IPS DF 19.7 (cell line): ENCODE measurements at places on chromosomes 1 and 21.

DNA sequence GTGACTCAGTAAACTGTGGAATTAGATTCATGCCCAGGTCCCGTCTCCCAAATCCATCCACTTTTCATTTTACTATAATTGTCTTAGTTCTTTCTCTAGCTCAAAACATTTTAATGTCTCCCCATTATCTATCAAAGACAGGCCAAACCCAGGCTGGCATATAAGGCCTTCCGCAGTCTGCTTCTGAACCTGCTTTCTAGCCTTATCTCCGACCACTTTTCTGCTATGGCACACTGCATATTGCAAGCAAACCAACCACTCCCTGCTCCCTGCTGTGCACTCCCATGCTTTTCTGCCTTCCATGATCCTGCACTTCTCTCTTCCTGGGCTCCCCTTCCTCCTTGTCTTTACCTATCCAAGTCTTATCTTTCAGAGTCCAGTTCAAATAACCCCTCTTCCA, 17.3 kb upstream of the PIGM start:
- DNase-seq = no peak

GRCh38 chr1:206668351-206668750, 16.4 kb upstream of the MAPKAPK2 start:
- no peak for DNase-seq

DNA sequence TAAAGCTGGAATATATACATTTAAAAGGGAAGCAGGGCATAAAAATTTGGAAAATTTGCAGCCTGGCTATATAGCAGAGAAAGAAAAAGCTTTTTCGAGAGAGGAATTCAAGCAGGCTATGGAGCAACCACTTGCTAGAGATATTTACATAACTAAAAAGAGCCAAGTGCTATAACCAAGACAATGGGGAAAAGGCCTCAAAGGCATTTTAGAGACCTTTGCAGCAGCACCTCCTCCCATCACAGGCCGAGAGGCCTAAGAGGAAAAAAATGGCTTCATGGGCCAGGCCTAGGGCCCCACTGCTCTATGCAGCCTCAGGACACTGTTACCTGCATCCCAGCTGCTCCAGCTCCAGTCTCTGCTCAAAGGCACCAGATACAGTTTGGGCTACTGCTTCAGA, 37.0 kb downstream of the CAPN9 start:
- DNase-seq = no peak

- no peak for DNase-seq
These were observed 8.9 kb downstream of the MRTO4 start for GRCh38 chr1:19260211-19261138.

DNA sequence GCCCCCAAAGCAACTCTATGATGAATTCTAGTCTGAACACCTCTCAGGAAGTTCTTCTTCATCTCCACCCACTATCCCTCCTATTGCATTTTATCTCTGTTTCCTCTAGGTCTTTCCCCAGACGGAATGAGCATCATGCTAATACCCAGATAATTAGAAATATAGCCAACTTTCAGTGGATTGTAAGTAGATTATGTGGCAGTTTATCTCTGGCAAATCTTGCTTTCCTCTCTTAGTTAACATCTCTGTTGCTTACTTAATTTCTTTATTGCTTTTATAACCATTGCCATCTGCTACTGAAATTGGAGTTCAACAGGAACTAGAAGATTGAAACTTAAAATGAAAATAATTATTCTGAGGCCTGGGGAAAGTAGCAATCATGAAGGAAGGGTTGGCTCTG, 378.6 kb downstream of the RPS6KC1 start:
- DNase-seq = no peak

DNA sequence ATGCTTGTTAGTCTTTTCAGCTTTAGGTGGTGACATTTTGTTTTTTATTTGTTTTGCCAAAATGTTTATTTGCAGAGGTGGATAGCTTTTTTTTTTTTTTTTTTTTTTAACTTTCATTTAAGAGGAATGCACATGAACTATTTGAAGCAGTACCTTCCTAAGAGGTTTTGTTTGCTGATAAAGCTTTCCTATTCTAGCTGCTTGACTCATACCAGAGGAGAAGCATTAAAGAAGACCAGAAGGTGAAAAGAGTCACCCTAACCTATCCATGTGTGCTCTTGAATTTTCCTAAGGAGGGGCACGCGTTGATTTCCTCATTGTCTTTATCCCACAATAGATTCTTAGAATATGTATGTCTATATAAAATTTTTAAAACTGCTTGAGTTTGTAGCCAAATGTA, 57.7 kb downstream of the PRDM2 start:
- DNase-seq = no peak

DNA sequence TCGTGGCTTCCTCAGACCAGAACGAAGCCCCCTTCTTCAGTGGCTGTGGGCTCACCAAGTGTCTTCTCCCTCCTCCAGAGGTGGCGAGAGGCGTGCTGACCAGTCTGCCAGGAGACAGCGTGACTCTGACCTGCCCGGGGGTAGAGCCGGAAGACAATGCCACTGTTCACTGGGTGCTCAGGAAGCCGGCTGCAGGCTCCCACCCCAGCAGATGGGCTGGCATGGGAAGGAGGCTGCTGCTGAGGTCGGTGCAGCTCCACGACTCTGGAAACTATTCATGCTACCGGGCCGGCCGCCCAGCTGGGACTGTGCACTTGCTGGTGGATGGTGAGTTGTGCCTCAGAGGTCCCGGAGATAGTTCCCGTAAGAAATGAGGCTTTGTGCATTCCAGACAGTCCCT, 24.0 kb downstream of the IL6R start:
- no peak for DNase-seq

DNA sequence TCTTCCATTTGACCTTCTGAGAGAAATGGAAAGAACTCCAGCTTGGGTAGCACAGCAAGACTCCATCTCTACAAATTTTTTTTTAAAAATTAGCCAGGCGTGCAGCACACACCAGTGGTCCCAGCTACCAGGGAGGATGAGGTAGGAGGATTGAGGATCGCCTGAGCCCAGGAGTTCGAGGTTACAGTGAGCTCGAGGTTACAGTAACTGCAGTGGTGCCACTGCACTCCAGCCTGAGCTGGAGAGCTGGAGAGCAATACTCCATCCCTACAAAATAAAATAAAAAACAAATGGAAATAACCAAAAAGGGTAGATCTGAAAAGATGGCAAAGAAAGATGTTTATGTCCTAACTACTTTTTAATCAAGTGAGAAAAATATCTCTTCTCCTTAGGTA, 14.5 kb downstream of the POGZ start:
- no peak for DNase-seq

- DNase-seq = no peak
These were observed 4.0 kb upstream of the GPR3 start for GRCh38 chr1:27388337-27389005.

GRCh38 chr1:70327306-70328076, 27.0 kb downstream of the ANKRD13C start:
- no peak for DNase-seq

GRCh38 chr1:73813236-73813635, 384.7 kb downstream of the LRRIQ3 start:
- DNase-seq = no peak

GRCh38 chr1:235843461-235843961, 23.2 kb downstream of the LYST start:
- no peak for DNase-seq

GRCh38 chr21:41768437-41769042, 1.7 kb upstream of the RIPK4 start:
- DNase-seq = no peak

- peak; percentile 30 for DNase-seq
These were observed 228.1 kb downstream of the AKT3 start for GRCh38 chr1:243621973-243622372.

DNA sequence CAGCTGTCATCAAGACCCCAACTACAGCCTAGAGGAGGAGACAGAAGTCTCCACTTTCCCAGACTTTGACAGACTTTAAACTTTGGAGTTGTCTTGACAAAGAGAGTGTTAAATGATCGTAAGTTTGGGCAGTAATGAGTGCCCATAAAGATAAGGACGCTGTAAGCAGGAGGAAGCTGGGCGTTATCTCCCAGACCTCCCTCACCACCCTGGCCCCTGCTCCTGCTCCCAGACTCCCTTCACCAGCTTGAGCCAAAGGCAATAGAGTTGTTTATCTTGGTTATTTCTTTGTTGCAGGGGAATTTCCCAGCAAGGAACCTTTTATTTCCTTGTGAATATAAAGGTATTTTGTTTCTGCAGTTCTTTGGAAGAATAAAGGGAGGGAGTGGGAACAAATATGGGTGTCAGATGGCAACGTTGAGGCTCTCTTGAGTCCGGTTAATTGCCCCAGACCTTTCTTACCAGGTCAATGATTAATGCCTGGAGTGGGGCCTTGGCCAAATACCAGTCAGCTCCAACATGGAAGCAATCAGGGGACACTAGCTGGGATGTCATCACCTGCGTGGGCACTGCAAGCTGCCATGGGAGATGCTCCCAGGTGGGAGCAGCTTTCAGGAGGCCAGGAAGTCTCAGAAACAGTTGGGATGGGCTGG, 4.4 kb downstream of the PIGR start:
- no peak for DNase-seq

- DNase-seq = no peak
These were observed 193.0 kb downstream of the FASLG start for GRCh38 chr1:172851856-172852255.

DNA sequence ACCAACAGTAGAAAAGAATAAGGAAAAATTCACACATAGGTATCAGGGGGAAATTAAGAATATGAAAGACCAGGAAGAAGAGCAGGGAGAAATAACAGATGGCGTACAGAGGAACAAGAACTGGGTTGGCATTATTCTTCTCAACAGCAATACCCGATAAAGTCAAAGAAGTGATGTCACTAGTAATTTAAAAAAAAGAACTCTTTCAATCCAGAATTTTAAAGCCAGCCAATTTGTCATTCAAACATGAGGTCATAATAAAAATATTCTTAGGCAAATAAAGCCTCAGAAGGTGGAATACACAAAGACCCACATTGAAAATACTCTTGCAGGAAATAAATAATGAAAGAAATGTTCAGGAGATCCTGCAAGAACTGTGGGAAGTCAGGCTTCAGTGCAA, 8.8 kb downstream of the NCMAP start:
- no peak for DNase-seq

DNA sequence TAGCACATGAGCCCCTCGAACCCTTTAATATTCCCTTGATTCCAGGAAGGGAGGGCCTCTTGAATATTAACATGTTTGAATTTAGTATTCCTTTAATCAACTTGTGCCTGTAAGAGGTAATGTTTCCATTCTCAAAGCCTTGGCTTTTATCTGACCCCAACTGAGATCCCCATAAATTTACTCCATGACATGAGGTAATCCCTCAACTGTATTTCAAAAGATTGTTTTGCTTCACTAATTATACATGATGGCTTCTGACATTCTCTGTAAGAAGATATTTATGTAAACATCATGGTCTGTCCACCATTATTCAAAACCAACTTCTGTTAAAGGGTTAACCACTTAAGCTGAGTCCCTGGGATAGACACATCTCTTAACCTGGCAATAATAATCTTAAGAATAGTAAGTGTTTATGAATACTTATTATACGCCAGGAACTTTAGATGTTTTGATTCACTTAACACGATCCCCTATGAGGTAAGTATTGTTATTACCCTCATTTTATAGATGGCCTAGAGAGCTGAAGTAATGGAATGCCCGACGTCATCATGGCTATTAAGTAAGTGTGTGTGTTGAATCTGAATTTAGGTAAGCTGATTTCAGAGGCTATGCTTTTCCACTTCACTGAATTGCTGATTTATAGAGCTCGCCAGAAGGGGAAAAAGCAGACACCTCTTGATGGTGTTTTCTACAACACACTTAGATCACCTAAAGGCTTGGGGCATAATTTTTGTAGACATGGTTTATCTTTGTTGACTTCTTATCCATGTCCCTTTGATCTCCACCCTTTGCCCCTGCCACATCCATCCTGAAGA, 11.1 kb downstream of the KRTAP19-1 start:
- DNase-seq = no peak

GRCh38 chr1:47999097-47999496, 1.9 kb upstream of the TRABD2B start:
- no peak for DNase-seq

GRCh38 chr1:6148497-6149241, 31.5 kb downstream of the CHD5 start:
- peak; percentile 65 for DNase-seq

DNA sequence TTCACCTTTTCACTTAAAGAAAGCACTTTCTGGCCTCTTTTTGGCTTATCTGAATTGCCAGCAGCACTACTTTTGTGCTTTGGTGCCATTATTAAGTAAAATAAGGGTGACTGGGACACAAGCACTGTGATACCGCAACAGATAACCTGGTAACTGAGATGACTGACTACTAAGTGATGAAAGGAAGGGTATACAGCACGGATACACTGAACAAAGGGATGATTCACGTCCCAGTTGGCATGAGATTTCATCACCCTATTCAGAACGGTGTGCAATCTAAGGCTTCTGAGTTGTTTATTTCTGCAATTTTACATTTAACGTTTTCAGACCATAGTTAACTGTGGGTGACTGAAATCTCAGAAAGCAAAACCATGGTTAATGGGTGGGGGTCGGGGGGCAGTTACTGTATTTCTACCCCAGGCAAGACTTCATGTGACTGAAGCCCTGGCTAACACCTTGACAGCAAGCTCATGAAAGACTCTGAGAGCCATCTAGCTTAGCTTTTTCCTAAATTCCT, 102.8 kb downstream of the CLIC6 start:
- no peak for DNase-seq

- no peak for DNase-seq
These were observed 8.8 kb upstream of the ATG4C start for GRCh38 chr1:62774971-62775595.

- DNase-seq = no peak
These were observed 587.0 kb downstream of the NPHP4 start for GRCh38 chr1:5405263-5405662.

DNA sequence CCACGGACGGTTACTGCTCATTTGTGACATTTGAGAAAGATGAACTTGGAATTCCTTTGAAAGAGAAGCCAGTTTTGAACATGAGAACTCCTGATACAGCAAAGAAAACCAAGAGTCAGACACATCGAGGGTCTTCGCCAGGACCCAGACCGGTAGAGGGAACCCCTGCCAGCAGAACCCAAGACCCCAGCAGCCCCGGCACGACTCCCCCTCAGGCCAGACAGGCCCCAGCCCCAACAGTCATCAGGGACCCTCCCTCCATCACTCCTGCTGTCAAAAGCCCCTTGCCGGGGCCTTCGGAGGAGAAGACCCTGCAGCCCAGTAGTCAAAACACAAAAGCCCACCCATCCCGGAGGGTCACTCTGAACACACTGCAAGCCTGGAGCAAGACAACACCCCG, 27.7 kb downstream of the CHAF1B start:
- no peak for DNase-seq

DNA sequence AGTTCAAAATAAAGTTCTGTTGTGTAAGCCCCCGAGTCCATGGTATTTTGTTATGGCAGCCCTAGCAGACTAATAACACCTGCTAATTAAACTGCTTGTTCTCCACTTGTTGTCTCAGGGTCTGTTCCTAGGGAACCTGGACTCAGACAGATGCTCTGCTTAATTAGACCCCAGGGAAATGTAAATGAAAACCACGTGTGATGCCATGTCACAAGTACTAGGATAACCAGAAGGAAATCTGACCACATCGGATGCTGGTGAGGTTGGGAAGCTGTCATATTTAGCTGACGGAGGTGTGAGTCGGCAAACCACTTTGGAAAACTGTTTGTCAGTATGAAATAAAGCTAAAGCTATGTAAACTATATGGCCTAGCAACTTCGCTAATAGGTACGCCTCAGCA, 19.6 kb downstream of the EDN2 start:
- DNase-seq = no peak

- no peak for DNase-seq
These were observed 5.0 kb downstream of the MEF2D start for GRCh38 chr1:156495401-156496140.

- DNase-seq = no peak
These were observed 8.1 kb upstream of the ATP1B1 start for GRCh38 chr1:169098380-169098779.
